AG04449 (cell line): ENCODE measurements at places on chromosomes 6 and 20.

- DNase-seq, result no peak
These were observed 41.6 kb upstream of the CARMIL1 start for GRCh38 chr6:25237579-25237978.

- no peak for DNase-seq
These were observed 43.1 kb downstream of the TM9SF4 start for GRCh38 chr20:32152421-32153155.

DNA sequence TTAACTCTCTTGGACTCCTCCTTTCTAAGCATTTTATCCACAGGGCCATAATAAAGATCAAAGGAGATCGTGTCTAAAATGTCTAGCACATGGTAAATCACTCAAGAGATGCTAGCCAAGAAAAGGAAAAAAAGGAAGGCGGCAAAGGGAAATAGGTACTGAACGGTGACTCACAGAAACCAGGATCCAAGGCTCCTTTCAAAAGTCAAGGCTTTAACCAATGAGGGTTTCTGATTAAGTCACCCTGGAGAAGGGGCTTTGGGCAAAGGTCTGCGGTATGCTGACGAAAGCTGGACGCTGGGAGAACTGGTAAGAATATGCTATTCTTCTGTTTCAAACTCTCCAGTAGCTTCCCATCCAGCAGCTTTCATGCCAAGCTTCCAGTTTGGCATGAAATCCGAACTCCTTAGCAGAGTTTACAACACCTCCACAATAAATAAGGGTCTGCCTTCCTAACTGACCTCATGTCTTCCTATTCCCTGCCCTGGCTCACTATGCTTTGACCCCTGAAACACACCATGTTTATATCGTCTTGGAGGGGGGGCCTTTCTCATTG lies 1.0 kb downstream of the TOMM34 start:
- DNase-seq, result no peak

- no peak for DNase-seq
These were observed at the start of gene COL21A1 for GRCh38 chr6:56246881-56247653. Gene COL21A1 (minus strand): TSS chr6:56247580. CDS start chr6:56182618, 64,962 bp downstream.

- no peak for DNase-seq
These were observed 225.5 kb downstream of the BMP7 start for GRCh38 chr20:57040924-57041323.

GRCh38 chr6:96015518-96016333 lies at the start of gene FUT9:
Gene FUT9 (plus strand): TSS chr6:96015974. CDS start chr6:96203156, 187,182 bp downstream.
- no peak for DNase-seq

DNA sequence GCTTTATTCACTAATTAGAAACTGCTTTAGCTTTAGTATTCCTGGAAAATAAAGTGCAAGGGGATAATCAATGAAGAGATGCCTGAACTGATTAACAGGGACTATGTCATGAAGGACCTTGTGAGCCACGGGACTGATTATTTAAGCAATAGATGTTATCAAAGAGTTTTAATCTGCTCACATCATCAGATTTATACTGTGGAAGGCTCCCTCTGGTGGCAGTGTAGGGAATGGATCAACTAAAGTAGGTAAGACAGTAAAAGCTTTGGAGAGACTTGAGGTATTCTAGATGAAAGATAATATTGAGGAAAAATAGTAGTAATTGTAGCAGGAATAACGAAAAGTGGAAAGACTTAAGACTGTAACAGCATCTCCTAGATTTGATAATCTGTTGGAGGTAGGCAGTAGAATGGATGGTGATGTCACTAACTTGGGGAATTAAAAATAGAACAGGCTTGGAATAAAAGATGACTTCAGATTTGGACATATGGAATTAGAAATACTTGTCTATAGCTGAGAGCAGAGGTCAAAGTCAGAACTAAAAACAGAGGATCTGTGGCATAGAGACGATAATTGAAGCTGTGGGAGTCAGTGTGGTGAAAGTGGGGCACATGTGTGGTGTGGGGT lies 80.3 kb upstream of the HTR1E start:
- no peak for DNase-seq

DNA sequence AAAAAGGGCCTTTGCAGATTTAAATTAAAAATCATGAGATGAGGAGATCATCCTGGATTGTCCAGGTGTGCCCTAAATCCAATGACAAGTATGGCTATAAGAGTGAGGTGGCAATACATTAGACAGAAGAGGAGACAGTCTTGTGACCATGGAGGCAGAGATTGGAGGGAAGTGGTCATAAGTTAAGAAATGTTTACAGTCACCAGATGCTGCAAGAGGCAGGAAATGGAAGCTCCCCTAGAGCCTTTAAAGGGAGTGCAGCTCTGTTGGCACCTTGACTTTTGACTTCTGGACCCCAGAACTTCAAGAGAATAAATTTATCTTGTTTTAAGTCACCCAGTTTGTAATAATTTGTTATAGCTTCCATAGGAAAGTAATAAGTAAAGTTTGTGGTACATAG lies 61.1 kb downstream of the HMGN3 start:
- DNase-seq, result no peak
